ENCODE measurements at places on chromosomes 3 and 15.
A peak's percentile ranks its signal among the peaks of the same experiment; 100 is the strongest.

GRCh38 chr3:141405591-141405990, 37.3 kb downstream of the ZBTB38 start:
- H3K4me1 ChIP-seq, result peaks cover 35% of the 10 kb centered on the region
- H3K27me3 ChIP-seq, result no peaks in the 10 kb centered on the region
- no peaks in the 10 kb centered on the region for H3K36me3 ChIP-seq
- H3K4me3 ChIP-seq, result no peak overlapping the region
- DNase-seq, result no peak

- H3K4me3 ChIP-seq, result no peak overlapping the region
- peaks cover 7% of the 10 kb centered on the region for H3K4me1 ChIP-seq
- no peak for DNase-seq
- no peak overlapping the region for H3K27ac ChIP-seq
- H3K27me3 ChIP-seq, result no peaks in the 10 kb centered on the region
- no peaks in the 10 kb centered on the region for H3K36me3 ChIP-seq
Observed at GRCh38 chr15:49644364-49644794, 23.5 kb downstream of the DTWD1 start.

- DNase-seq, result no peak
- no peaks in the 10 kb centered on the region for H3K36me3 ChIP-seq
- H3K27ac ChIP-seq, result no peak overlapping the region
- H3K4me3 ChIP-seq, result no peak overlapping the region
- H3K27me3 ChIP-seq, result no peaks in the 10 kb centered on the region
Observed at GRCh38 chr3:69392415-69392814, 6.5 kb upstream of the FRMD4B start.

GRCh38 chr3:13545952-13546454, 2.9 kb upstream of the FBLN2 start:
- H3K4me1 ChIP-seq, result peaks cover 32% of the 10 kb centered on the region
- no peaks in the 10 kb centered on the region for H3K27me3 ChIP-seq
- H3K27ac ChIP-seq, result no peak overlapping the region

GRCh38 chr15:92533298-92533697, 122.3 kb downstream of the FAM174B start:
- no peaks in the 10 kb centered on the region for H3K36me3 ChIP-seq
- no peaks in the 10 kb centered on the region for H3K27me3 ChIP-seq
- no peak overlapping the region for H3K27ac ChIP-seq
- H3K4me3 ChIP-seq, result no peak overlapping the region

DNA sequence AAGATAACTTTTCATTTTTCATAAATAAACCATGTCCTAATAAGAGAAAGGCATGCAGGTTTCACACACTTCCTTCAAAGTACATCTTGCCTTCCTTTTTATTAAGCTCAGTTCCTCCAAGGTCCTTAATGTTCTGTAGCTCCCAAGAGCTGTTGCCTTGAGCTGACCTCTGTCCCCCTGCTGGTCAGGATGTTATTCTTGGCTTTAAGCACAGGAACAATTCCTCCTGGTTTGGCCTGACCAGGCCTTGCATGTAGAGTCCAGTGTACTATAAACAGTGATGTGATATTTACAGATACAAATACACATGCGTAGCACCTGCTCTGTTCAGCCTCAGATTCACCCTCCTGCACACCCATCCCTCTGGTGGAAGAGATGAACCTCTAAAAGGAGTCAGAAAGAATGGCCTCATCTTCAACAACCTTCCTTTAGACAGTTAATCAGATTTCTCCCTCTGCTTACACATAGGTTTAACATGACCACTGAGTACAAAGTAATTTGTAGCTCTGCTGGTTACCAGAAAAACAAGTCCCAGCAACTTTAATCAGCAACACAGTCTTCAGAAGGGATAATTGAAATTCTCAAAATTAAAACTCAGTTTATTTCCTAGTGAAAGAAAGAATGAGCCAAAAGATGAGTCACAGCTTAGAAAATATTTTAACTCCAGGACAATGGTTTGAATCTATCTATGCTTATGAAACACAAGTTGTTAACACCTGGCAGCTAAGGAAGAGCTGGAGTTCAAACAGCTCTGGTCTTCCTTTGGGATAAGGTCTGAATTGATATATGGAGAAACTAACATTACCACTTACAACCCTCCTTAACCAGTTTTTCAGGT, 46.5 kb downstream of the PTPN9 start:
- peak; percentile 77 for DNase-seq
- peak overlapping the region; percentile 81 for H3K27ac ChIP-seq
- H3K36me3 ChIP-seq, result no peaks in the 10 kb centered on the region
- H3K4me3 ChIP-seq, result no peak overlapping the region
- no peaks in the 10 kb centered on the region for H3K27me3 ChIP-seq

DNA sequence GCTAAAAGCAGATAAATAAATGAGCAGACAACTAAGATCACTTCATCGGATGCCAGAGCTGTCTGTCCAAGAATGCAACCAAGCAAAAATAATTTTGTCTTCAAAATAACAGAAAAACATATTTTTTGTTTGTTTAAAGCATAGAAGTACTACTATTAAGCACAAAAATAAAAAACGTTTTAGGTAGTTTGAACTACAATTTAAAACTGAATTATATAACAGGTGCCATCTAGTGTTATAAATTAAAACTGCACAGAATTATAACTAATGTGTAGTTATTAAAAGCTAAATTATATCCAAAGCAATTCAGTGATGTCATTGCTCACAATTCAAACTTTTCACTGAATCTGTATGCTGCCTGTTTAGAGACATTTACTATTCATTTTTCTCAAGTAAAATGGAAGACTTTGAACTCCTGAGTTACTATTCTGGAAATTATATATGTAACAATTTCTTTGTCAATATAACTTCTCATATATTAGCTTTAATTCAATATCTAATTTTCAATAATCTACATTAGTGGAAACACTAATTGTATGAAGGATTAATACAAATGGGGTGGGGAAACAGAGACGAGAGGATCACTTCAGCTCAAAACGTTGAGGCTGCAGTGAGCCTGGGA, 29.5 kb downstream of the LINS1 start:
- DNase-seq, result no peak
- H3K36me3 ChIP-seq, result no peaks in the 10 kb centered on the region
- no peak overlapping the region for H3K27ac ChIP-seq
- no peaks in the 10 kb centered on the region for H3K27me3 ChIP-seq
- H3K4me3 ChIP-seq, result no peak overlapping the region

DNA sequence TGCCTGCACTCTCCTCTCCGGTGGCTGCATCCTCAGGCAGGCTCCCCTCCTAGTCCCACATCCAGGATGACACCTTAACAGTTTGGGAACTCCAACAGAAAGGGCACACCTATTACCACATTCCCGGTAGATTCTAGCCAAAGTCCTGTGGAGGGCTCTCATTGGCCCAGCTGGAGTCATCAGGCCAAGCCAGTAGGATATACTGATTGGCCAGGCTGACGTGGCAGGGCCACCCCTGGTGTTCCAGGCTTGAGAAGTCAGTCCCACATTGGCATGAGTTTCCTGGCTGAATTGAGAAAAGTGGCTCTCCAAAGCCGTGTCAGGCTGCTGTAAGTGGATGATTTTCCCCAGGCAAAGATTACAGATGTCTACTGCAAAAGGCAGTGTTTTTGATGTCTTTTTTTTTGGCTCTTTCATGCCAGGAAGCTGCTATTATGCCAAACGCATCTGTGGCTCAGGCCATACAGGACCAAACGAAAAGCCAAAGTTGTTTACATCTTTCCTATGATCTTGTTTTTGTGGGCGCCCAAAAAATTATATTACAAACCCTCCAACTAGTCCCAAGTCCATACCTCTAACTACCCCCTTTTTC, 6.6 kb upstream of the BLM start:
- no peak overlapping the region for H3K4me3 ChIP-seq
- no peak overlapping the region for H3K27ac ChIP-seq
- no peaks in the 10 kb centered on the region for H3K4me1 ChIP-seq
- H3K36me3 ChIP-seq, result no peaks in the 10 kb centered on the region
- DNase-seq, result no peak
- H3K27me3 ChIP-seq, result no peaks in the 10 kb centered on the region

DNA sequence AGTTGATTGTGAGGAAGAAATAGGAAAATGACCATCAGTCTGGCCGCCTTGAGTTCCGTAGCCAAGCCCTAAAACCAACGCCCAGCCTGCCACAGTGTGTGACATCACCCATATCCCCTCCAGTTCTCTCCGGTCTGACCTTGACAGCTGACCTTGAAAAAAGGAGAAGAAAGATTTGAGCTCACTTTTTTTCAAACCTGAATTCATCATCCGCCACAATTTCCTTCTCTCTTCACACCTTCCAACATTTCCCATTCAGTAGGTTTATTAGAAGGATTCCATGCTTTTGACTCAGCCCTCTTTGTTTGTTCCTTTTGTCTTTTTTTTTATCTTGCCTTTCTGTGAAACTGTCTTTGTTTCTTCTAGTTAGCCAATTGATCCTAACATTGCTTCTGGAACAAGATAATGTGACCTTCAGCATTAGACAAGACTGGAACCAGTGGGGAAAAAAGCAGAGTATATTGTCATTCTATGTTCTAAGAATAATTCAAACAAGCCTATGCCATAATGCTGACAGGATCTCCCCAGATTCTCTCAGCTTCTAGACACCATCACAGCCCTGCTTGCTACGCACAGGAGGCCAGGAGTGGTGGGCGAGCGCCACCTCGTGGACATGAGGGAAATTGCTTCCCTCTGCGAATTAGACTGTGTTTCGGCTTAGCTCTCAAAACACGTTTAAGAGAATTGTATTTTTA, 283.1 kb downstream of the FGF12 start:
- H3K4me1 ChIP-seq, result no peaks in the 10 kb centered on the region
- no peaks in the 10 kb centered on the region for H3K36me3 ChIP-seq
- H3K27me3 ChIP-seq, result no peaks in the 10 kb centered on the region
- no peak overlapping the region for H3K4me3 ChIP-seq
- H3K27ac ChIP-seq, result no peak overlapping the region
- peak; percentile 82 for DNase-seq

- H3K27me3 ChIP-seq, result no peaks in the 10 kb centered on the region
- no peaks in the 10 kb centered on the region for H3K4me1 ChIP-seq
- no peak overlapping the region for H3K27ac ChIP-seq
Observed at GRCh38 chr3:177449360-177450006, 252.2 kb upstream of the TBL1XR1 start.

DNA sequence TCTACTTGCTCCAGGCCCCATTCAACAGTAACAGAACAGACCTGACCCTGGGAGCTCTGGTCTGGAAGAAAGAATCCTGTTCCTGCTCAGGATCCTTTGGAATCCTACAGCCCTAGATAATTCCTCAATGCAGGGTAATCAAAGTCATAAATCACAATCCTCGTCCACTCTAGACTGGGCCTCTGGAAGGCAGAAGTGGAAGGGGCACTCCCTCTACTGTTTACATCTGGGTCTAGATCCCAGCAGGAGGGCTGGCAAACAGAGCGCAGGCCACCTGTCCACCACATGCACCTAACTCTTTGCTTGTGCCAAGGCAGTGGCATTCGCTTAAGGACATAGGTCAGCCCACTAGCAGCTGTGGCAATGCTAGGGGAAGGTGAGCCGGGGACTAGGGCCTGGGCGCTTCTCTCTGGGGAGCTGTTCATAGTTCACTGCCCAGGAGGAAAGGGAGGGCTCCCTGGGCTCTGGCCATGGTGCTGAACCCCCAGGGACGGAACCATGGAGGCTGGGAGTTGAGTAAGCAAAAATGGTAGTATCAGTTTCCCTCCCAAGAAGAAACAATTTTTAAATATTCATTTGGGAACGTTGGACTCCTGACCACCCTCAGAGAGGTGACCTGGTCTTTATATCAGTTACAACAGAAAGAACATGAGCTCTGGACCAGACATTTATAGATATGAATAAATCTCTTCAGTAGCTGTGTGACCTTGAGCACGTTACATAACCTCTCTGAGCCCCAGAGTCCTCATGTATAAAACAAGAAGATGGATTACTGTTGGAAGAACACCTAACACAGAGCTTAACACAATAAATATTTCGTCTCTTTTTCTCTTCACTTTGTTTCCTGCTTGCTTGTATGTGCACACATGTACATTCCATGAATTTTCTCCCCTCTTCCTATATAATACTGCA, 90.2 kb downstream of the NTRK3 start:
- H3K36me3 ChIP-seq, result no peaks in the 10 kb centered on the region
- no peak overlapping the region for H3K4me3 ChIP-seq
- no peaks in the 10 kb centered on the region for H3K27me3 ChIP-seq
- peak; percentile 21 for DNase-seq
- no peak overlapping the region for H3K27ac ChIP-seq

- H3K27me3 ChIP-seq, result no peaks in the 10 kb centered on the region
- no peak for DNase-seq
- H3K4me1 ChIP-seq, result peaks cover 7% of the 10 kb centered on the region
- no peak overlapping the region for H3K27ac ChIP-seq
Observed at GRCh38 chr3:194560047-194560446, 73.2 kb downstream of the TMEM44 start.

DNA sequence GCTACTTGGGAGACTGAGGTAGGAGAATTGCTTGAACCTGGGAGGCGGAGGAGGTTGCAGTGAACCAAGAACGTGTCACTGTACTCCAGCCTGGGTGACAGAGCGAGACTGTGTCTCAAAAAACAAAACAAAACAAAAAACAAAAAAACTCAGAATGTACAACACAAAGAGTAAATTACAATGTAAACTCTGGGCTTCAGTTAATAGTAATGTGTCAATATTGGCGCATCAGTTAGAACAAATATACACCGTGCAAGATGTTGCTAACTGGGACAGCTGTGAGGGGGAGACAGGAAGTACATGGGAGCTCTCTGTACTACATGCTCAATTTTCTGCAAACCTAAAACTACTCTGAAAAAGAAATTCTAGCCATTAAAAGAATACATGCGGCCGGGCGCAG, 23.5 kb upstream of the TRPM1 start:
- DNase-seq, result no peak
- H3K36me3 ChIP-seq, result no peaks in the 10 kb centered on the region
- H3K27me3 ChIP-seq, result no peaks in the 10 kb centered on the region
- peaks cover 6% of the 10 kb centered on the region for H3K4me1 ChIP-seq

DNA sequence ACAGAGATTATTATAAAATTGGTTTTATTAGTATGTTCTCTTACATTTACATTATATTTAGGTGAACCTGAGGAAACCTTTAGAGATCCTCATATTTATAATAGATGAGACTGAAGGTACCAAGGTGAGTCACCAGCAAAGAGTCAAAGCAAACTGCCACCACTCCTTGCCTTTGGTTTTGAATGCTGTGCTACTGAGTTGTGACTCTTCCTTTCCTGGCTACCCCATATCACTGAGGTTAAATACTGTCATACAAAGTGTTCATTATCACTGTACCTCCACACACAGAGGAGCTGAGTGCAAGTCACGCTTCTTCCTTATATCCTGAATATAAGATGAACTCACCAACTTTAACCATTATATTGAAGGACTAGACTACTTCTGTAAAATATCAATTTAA, 168.2 kb downstream of the CBLB start:
- H3K27me3 ChIP-seq, result no peaks in the 10 kb centered on the region
- no peaks in the 10 kb centered on the region for H3K4me1 ChIP-seq
- no peak for DNase-seq
- H3K36me3 ChIP-seq, result no peaks in the 10 kb centered on the region

GRCh38 chr3:119524931-119525662, 26.8 kb downstream of the TIMMDC1 start:
- H3K4me3 ChIP-seq, result no peak overlapping the region
- no peaks in the 10 kb centered on the region for H3K27me3 ChIP-seq
- no peaks in the 10 kb centered on the region for H3K4me1 ChIP-seq
- no peak for DNase-seq

GRCh38 chr3:177262396-177262795, 65.1 kb upstream of the TBL1XR1 start:
- H3K36me3 ChIP-seq, result no peaks in the 10 kb centered on the region
- no peak for DNase-seq
- no peaks in the 10 kb centered on the region for H3K27me3 ChIP-seq

- no peak overlapping the region for H3K27ac ChIP-seq
- no peaks in the 10 kb centered on the region for H3K36me3 ChIP-seq
- no peaks in the 10 kb centered on the region for H3K4me1 ChIP-seq
- no peak for DNase-seq
- no peaks in the 10 kb centered on the region for H3K27me3 ChIP-seq
- no peak overlapping the region for H3K4me3 ChIP-seq
Observed at GRCh38 chr3:187623285-187623814, 46.8 kb downstream of the SST start.
